ENCODE measurements at places on chromosomes 11 and 22.

DNA sequence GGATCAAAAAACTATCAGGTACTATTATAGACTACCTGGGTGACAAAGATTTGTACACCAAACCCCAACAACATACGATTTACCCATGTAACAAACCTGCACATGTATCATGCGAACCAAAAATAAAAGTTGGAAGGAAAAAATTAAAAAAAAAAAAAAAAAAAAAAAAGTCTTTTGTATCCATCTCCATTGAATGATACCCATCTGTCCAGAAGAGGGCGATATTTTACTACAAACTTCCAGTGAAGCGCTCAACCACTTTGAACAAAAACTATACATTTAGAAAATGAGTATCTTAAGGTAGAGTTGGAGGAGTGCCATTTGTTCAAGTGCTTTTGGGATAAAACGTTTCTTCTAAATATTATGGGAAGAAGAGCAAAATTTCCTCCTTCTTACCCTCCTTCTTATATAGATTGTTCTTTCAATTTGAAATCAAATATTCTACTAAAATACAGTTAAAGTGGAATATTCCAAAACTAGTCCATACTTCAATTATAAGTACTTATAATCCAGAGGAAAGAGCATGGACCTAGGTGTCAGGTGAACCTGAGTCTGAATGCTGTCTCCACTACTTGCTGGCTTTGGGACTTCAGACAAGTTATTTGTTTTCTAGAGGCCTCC lies 23.3 kb downstream of the ARL14EP start:
- H3K27me3 ChIP-seq = no peaks in the 10 kb centered on the region
- H3K4me1 ChIP-seq = peaks cover 21% of the 10 kb centered on the region
- H3K4me3 ChIP-seq = no peak overlapping the region
- H3K36me3 ChIP-seq = peaks cover 3% of the 10 kb centered on the region
- no peak for DNase-seq

GRCh38 chr11:12845739-12846358 lies 163.3 kb upstream of the RASSF10 start:
- DNase-seq = no peak
- no peak overlapping the region for H3K27ac ChIP-seq
- no peaks in the 10 kb centered on the region for H3K36me3 ChIP-seq

- no peak overlapping the region for H3K4me3 ChIP-seq
- no peak overlapping the region for H3K27ac ChIP-seq
- DNase-seq = no peak
- no peaks in the 10 kb centered on the region for H3K36me3 ChIP-seq
- no peaks in the 10 kb centered on the region for H3K27me3 ChIP-seq
Measured at GRCh38 chr11:91707652-91708482, 516.8 kb upstream of the FAT3 start.

- no peak for DNase-seq
- H3K4me1 ChIP-seq = peaks cover 13% of the 10 kb centered on the region
- H3K27me3 ChIP-seq = no peaks in the 10 kb centered on the region
- no peak overlapping the region for H3K27ac ChIP-seq
- H3K36me3 ChIP-seq = peaks cover 11% of the 10 kb centered on the region
- no peak overlapping the region for H3K4me3 ChIP-seq
Measured at GRCh38 chr11:73734993-73735392, 25.9 kb downstream of the RAB6A start.

GRCh38 chr11:1557904-1558774 lies 13.9 kb downstream of the DUSP8 start:
- no peak overlapping the region for H3K27ac ChIP-seq
- H3K36me3 ChIP-seq = no peaks in the 10 kb centered on the region
- peaks cover 46% of the 10 kb centered on the region for H3K27me3 ChIP-seq
- peaks cover 3% of the 10 kb centered on the region for H3K4me1 ChIP-seq
- no peak for DNase-seq

- H3K4me1 ChIP-seq = peaks cover 33% of the 10 kb centered on the region
- no peak overlapping the region for H3K4me3 ChIP-seq
- peak overlapping the region; percentile 44 for H3K27ac ChIP-seq
- H3K27me3 ChIP-seq = no peaks in the 10 kb centered on the region
Measured at GRCh38 chr22:17675584-17675983, 37.0 kb downstream of the BCL2L13 start.

- no peak for DNase-seq
- no peak overlapping the region for H3K4me3 ChIP-seq
- no peak overlapping the region for H3K27ac ChIP-seq
- peaks cover 4% of the 10 kb centered on the region for H3K27me3 ChIP-seq
- H3K36me3 ChIP-seq = no peaks in the 10 kb centered on the region
Measured at GRCh38 chr11:129530154-129530895, 154.7 kb downstream of the BARX2 start.

DNA sequence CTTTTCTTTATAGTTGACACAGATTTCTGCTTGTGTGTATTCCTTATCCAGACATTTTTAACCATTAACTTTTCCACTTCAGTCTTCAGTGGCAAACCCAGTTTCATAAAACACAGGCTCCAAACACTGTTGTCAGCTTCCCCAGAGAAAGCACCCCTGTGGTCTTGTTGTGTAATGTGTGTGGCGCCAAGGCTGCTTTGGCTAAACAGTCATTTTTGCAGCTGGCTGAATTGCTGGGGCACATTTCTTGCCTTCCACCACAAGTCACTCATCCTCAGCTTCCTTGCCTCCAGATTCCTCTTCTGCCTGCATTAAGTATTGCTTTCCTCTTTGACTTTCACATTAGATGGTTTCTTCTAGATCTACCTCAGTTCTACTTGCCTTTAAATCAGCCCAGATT lies 40.5 kb downstream of the ARHGAP1 start:
- H3K4me1 ChIP-seq = no peaks in the 10 kb centered on the region
- peaks cover 38% of the 10 kb centered on the region for H3K36me3 ChIP-seq
- no peak overlapping the region for H3K4me3 ChIP-seq
- H3K27ac ChIP-seq = no peak overlapping the region
- H3K27me3 ChIP-seq = no peaks in the 10 kb centered on the region

- no peak overlapping the region for H3K27ac ChIP-seq
- no peak for DNase-seq
- no peaks in the 10 kb centered on the region for H3K36me3 ChIP-seq
- H3K4me1 ChIP-seq = no peaks in the 10 kb centered on the region
- H3K4me3 ChIP-seq = no peak overlapping the region
Measured at GRCh38 chr11:93279851-93280347, 50.6 kb upstream of the DEUP1 start.

DNA sequence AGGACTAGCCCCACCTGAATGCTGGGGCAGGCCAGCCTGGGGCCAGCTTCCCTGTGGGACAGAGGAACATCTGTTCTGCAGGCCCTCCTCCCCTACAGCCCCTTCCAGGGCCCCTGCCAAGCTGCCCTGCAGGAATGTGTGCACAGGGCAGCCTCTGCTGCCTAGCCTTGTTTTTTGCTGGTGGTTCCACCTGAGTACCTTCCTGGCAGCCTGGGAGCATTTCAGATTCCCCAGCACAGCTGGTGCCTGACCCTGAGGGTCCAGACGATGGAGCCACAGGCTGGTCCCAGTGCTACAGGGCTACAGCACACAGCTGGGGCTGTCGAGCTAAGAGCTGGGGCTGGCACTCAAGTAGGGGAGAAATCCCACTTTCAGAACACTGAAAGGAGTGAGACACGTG lies 22.3 kb upstream of the GPR83 start:
- peaks cover 70% of the 10 kb centered on the region for H3K36me3 ChIP-seq
- H3K27ac ChIP-seq = no peak overlapping the region
- DNase-seq = no peak
- no peak overlapping the region for H3K4me3 ChIP-seq
- H3K4me1 ChIP-seq = peaks cover 6% of the 10 kb centered on the region

DNA sequence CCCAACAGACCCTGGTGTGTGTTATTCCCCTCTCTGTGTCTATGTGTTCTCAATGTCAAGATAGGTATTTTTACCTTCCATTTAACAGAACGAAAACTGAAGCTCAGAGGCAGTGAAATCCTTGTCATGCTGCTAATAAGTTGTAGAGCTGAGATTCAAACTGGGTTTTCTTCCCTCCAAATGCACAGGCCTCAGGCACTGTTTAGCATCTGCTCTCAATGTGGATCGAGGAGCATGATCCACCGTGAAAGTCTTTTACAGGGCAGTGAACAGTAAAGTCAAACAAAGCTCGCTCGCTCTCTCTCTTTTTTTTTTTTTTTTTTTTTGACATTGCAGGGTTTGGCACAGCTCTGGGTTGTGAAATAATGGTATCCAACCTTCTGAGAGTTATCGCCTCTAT lies 401.0 kb upstream of the SYN3 start:
- no peak overlapping the region for H3K27ac ChIP-seq
- no peak for DNase-seq
- no peaks in the 10 kb centered on the region for H3K4me1 ChIP-seq
- peaks cover 9% of the 10 kb centered on the region for H3K36me3 ChIP-seq

GRCh38 chr11:104075706-104076105 lies 39.3 kb downstream of the DDI1 start:
- peaks cover 16% of the 10 kb centered on the region for H3K4me1 ChIP-seq
- no peak overlapping the region for H3K27ac ChIP-seq
- no peaks in the 10 kb centered on the region for H3K36me3 ChIP-seq
- H3K27me3 ChIP-seq = no peaks in the 10 kb centered on the region
- no peak overlapping the region for H3K4me3 ChIP-seq

DNA sequence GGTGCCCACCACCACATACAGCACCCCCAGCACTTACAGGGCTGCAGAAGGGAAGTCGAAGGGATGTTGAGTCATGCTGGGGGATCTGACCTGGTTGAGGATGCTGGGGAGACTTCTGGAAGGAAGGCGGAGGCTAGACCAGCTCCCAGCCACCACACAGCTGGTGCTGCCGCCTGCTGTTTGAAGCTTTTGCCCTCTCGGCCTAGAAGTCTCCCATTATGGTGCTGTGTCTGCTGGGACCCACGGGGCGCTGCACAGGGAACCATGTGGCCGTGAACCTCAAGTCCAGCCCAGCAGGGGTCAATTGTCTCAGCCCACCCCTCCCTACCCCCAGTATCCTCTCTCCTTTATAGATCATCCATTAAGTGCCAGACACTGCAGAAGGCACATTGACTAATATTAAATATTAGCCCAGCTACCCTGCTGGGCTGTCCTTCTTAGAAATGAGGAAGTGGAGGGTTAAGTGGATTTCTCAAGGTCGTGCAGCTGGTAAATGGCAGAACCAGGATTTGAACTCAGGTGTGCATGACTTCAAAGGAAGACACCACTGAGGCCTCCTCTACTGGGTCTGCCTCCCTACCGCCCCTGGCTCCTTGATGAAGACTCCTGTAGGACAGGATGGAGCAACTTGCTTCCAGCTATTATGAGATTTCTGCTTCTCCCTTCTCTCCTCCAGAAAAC lies 49.7 kb downstream of the CYTH4 start:
- DNase-seq = no peak
- H3K27me3 ChIP-seq = peaks cover 92% of the 10 kb centered on the region
- H3K27ac ChIP-seq = no peak overlapping the region
- peaks cover 35% of the 10 kb centered on the region for H3K4me1 ChIP-seq
- H3K4me3 ChIP-seq = no peak overlapping the region

GRCh38 chr11:121451178-121451985 lies 732 bp upstream of the SORL1 start:
- DNase-seq = no peak
- H3K27me3 ChIP-seq = no peaks in the 10 kb centered on the region
- H3K4me3 ChIP-seq = peak overlapping the region; percentile 88
- peak overlapping the region; percentile 42 for H3K27ac ChIP-seq
- H3K4me1 ChIP-seq = peaks cover 70% of the 10 kb centered on the region

- H3K27me3 ChIP-seq = peaks cover 16% of the 10 kb centered on the region
- no peaks in the 10 kb centered on the region for H3K36me3 ChIP-seq
- H3K4me3 ChIP-seq = no peak overlapping the region
- no peak for DNase-seq
- no peaks in the 10 kb centered on the region for H3K4me1 ChIP-seq
Measured at GRCh38 chr11:66915866-66916265, 42.3 kb downstream of the PC start.

DNA sequence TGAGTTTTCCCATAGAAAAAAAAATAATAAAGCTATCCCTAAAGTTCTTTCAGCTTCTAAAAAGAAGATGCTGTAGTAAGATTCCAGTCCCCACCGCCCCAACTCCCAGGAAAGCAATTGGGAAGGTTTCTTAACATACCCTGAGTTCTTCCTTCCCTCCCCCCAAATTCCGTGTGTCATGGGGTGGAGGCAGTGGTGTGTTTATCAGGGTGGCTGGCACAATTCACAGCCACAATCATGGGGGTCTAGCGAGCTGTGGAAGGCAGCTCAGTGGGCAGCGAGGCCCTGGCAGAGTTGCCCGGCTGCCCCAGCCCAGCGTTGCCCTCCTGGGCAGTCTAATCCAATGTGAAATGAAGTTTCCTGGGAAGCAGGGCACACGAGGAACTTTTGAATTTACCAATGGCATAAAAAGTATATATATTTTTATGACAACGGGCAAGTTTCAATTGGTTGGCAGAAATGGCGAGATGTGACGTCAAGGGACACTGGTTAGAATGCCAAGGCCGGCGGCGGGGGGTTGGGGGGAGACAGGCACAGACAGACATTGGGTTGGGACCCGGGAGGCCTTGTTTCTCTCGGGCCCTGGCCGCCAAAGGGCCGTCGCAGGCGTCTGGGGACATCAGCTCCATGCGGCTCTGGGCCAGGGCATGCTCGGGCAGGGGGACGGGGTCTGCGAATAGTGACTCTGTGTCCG lies 80.7 kb upstream of the PPARA start:
- peak overlapping the region; percentile 98 for H3K27ac ChIP-seq
- H3K36me3 ChIP-seq = peaks cover 2% of the 10 kb centered on the region
- peak overlapping the region; percentile 92 for H3K4me3 ChIP-seq
- peak; percentile 60 for DNase-seq
- peaks cover 41% of the 10 kb centered on the region for H3K4me1 ChIP-seq

- H3K4me1 ChIP-seq = no peaks in the 10 kb centered on the region
- no peak overlapping the region for H3K4me3 ChIP-seq
- no peak overlapping the region for H3K27ac ChIP-seq
- no peak for DNase-seq
- no peaks in the 10 kb centered on the region for H3K27me3 ChIP-seq
- H3K36me3 ChIP-seq = no peaks in the 10 kb centered on the region
Measured at GRCh38 chr22:48709976-48710375, 1117.7 kb downstream of the BRD1 start.

- no peak overlapping the region for H3K27ac ChIP-seq
- no peaks in the 10 kb centered on the region for H3K4me1 ChIP-seq
- DNase-seq = no peak
- H3K4me3 ChIP-seq = no peak overlapping the region
Measured at GRCh38 chr11:72497731-72498130, 63.4 kb upstream of the CLPB start.

DNA sequence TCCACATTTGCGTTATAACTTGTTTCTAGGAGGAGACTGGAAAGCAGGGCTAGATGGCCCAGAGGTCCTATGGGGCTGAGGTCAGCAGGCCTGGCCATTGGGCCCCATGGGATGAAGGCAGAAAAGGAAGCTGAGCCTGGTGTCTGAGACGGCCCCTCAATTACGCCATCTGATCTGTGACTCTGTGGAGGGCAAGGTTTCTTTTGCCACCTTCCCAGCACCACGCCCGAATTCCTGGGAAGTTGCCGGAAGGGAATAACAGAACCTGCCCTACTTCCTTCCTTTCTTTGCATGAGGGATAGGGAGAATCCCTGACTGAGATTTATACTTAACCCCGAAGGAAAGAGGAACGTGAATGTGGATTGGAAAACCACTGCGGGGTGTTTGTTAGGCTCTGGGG lies 118.1 kb downstream of the MPPED1 start:
- no peak overlapping the region for H3K27ac ChIP-seq
- no peaks in the 10 kb centered on the region for H3K36me3 ChIP-seq
- H3K27me3 ChIP-seq = peaks cover 37% of the 10 kb centered on the region
